Left ventricle myocardium inferior (tissue), 1 donor: ENCODE measurements at places on chromosomes 1 and 21.

GRCh38 chr1:201506092-201506491 is 831 bp downstream of the CSRP1 start:
- peak overlapping the region; percentile 82 for H3K4me3 ChIP-seq
- peak overlapping the region; percentile 93 for H3K27ac ChIP-seq
- no peaks in the 10 kb centered on the region for H3K36me3 ChIP-seq
- no peaks in the 10 kb centered on the region for H3K27me3 ChIP-seq
- H3K4me1 ChIP-seq, result peaks cover 67% of the 10 kb centered on the region
- no peak for DNase-seq

GRCh38 chr1:81437649-81438048 is 363.1 kb upstream of the ADGRL2 start:
- H3K4me1 ChIP-seq, result peaks cover 46% of the 10 kb centered on the region
- no peaks in the 10 kb centered on the region for H3K27me3 ChIP-seq
- no peaks in the 10 kb centered on the region for H3K36me3 ChIP-seq
- H3K4me3 ChIP-seq, result peak overlapping the region; percentile 14

- no peak overlapping the region for H3K4me3 ChIP-seq
- H3K27me3 ChIP-seq, result no peaks in the 10 kb centered on the region
- H3K27ac ChIP-seq, result no peak overlapping the region
Measured at GRCh38 chr1:108140177-108140576, 60.0 kb downstream of the SLC25A24 start.

GRCh38 chr1:5994713-5995621 is 2.7 kb upstream of the NPHP4 start:
- H3K36me3 ChIP-seq, result no peaks in the 10 kb centered on the region
- peak; percentile 18 for DNase-seq
- no peak overlapping the region for H3K27ac ChIP-seq
- no peaks in the 10 kb centered on the region for H3K27me3 ChIP-seq
- peaks cover 37% of the 10 kb centered on the region for H3K4me1 ChIP-seq
- no peak overlapping the region for H3K4me3 ChIP-seq

DNA sequence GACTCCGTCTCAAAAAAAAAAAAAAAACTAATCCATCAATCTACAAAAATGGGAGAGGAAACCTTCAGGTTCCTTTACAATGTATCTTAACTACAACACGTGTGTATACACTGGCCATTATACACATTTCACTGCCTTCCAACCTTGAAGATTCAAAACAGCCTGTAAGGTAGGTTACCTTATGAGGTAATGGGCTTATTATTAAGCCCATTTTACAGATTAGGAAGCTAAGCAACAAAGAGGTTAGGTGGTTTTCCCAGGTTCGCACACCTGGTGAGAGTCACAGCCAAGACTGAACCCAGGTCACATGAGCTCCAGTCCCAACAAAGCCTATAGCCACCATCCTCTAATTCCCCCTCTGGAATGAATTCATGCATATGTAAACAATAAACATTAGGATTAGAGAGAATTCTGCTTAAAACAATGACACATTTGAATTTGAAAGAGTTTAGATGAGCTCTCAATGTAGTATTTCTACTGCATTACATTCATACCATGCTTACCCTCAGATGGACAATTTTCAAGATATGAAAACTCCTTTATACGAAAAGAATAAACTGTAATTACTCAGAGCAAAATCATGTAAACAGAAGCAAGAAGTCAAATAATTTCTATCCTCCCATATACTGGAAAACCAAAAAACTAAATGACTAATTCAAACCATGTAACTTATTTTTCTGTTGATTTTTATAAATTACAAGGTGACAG is 54.8 kb downstream of the EIF4G3 start:
- no peak for DNase-seq
- H3K4me3 ChIP-seq, result no peak overlapping the region
- no peak overlapping the region for H3K27ac ChIP-seq
- no peaks in the 10 kb centered on the region for H3K27me3 ChIP-seq
- peaks cover 10% of the 10 kb centered on the region for H3K36me3 ChIP-seq
- H3K4me1 ChIP-seq, result peaks cover 10% of the 10 kb centered on the region

GRCh38 chr1:32926562-32926961 is 25.4 kb upstream of the TMEM54 start:
- no peak for DNase-seq
- H3K27me3 ChIP-seq, result peaks cover 29% of the 10 kb centered on the region
- no peaks in the 10 kb centered on the region for H3K36me3 ChIP-seq
- no peak overlapping the region for H3K4me3 ChIP-seq
- H3K27ac ChIP-seq, result no peak overlapping the region
- peaks cover 16% of the 10 kb centered on the region for H3K4me1 ChIP-seq

DNA sequence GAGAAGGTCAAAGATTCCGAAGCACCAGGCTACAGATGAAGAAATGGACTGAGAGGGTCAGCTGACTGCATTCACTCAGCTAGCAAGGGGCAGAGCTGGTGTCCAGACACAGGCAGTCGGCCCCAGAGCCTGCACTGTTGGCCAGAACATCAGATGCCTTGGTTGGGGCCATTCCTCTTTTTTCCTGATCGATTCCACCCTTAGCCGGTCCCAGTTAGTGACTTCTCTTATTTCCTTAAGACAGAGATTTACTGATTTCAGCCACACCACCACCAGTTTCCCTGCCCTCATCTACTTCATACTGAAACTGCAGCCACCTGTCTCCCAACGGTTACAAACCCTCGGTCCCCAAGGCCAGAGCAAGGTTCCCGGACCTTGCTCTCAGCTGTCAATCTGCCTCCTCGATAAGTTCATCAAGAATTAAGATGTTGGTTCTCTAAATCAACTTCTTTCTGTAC is 11.5 kb downstream of the CD58 start:
- H3K27me3 ChIP-seq, result no peaks in the 10 kb centered on the region
- peaks cover 65% of the 10 kb centered on the region for H3K4me1 ChIP-seq
- DNase-seq, result no peak
- H3K36me3 ChIP-seq, result peaks cover 16% of the 10 kb centered on the region
- no peak overlapping the region for H3K27ac ChIP-seq

DNA sequence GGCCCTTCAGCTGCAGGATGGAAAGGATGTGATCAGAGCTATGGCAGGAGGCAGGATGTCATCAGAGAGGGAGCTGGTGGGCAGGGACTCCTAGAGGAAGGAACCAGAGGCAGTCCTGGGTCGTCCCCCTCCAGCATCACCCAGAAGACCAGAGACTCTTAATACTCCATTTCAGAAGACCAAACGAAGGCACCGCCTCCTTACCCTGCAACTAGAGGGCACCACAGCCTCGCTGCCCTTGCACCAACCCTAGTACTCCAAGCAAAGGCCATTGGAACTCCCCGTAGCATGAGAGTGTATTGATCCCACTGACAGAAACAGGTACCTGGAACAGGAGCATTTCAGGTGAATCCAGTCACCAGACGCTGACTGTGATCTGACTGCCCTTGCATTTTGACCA is 598.1 kb downstream of the NPHP4 start:
- H3K27ac ChIP-seq, result no peak overlapping the region
- H3K4me1 ChIP-seq, result no peaks in the 10 kb centered on the region
- DNase-seq, result no peak

DNA sequence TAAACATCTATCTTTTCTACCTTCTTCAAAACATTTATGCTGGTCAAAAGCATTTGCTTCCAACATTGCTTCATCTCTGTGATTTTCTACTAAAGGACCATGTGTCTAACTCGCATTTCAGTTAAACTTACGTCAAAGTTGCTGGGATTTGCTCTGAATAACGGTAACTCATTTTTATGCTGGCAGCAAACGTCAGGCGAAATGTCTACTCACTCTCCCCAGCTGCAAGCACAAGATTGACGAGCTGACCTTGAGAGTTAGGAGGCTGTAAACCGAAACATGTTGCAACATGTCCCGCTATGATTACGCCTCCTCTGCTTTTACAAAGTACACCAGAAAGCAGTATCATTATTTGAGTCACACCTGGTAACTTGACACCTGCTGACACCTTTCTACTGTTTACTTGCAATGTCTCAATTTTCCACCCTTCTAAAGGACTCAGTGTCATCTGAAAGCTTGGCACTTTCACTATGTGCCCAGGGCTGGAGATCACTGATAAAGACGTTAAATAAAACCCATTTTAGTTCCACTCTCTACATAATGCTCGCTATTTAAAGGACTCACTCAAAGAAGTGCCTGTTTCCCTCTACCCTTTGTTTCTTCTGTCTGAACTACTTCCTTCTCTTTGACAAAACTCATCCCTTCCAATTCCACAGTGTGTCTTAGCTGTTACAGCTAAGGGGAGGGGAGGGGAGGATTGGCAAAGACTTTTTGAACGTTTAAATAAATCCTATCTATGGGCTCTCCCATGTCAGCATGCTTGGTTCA is 111.9 kb downstream of the PTPN14 start:
- peaks cover 47% of the 10 kb centered on the region for H3K4me1 ChIP-seq
- H3K4me3 ChIP-seq, result peak overlapping the region; percentile 35
- peak overlapping the region; percentile 49 for H3K27ac ChIP-seq
- no peaks in the 10 kb centered on the region for H3K36me3 ChIP-seq

- H3K4me3 ChIP-seq, result no peak overlapping the region
- DNase-seq, result no peak
- no peaks in the 10 kb centered on the region for H3K4me1 ChIP-seq
- H3K27ac ChIP-seq, result no peak overlapping the region
- no peaks in the 10 kb centered on the region for H3K36me3 ChIP-seq
- H3K27me3 ChIP-seq, result peaks cover 80% of the 10 kb centered on the region
Measured at GRCh38 chr1:213032651-213033050, 17.0 kb upstream of the ANGEL2 start.

DNA sequence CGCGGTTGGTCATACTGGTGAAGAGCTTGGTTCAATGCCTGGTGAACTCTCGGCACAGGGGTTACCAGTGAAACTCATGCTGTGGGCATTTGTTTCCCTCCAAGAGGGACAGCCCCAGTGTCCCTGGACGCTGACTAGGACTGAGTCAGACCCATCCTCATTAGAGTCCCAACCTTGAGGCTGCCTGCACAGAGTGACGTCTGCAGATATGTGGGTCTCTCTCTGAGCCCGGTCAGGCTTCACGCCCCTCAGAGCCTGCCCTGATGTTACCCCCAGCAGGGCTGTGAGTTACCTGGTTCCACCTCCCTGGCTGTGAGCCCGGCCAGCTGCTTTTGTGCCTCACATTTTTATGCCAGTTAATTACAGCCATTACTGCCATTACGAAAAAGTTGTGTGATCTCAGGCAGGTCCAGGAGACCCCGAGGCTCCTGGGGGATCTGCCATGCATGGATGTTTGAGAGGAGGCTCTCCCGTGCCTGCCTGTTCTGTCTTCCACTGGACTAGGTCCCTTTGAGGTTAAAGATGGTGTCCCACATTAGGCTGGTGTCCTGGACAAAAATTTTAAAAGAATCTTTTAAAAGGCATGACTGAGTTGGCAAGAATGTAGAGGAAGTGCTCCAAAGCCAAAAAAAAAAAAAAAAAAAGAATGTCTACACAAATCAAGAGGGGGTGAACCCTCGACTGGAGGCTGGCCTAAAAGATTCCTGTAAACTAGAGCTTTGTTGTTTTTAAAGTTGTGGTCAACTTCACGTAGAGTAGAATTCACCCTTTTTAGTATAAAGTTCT is 36.6 kb upstream of the PADI1 start:
- H3K27me3 ChIP-seq, result peaks cover 76% of the 10 kb centered on the region
- no peak overlapping the region for H3K27ac ChIP-seq
- H3K36me3 ChIP-seq, result no peaks in the 10 kb centered on the region
- DNase-seq, result no peak
- H3K4me3 ChIP-seq, result no peak overlapping the region
- H3K4me1 ChIP-seq, result no peaks in the 10 kb centered on the region

DNA sequence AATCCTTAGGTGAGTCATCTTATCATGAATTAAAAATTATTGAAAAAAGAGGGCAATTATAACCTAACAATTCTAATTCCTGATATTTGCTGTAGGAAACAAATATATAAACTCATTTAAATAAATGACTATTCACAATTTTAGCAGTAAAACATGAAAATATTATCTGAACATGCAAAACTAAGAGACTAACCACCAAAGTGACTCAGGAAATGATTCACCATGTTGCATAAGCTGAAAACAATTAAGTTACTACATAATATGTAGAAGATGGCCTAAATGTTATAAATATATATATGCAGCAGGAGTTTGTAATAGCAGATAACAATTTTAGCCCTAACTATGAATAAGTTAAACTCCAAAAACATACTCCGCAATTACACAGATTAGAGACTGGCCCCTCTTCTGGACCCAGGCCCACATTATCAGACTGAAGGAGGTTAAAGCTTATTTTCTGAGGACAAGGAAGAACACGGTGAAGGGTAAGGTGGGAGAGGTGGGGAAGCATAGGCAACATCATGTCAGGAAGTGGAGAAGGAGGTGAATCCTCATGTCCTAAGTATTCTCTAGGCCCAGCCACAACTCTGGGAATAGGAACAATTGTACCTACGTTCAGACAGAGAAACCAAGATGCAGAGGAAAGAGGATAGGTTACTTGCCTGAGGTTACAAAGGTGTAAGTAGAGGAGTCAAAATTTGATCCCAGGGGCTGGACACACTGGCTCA is 15.6 kb upstream of the AIM2 start:
- no peak overlapping the region for H3K27ac ChIP-seq
- no peaks in the 10 kb centered on the region for H3K4me1 ChIP-seq
- no peak for DNase-seq

DNA sequence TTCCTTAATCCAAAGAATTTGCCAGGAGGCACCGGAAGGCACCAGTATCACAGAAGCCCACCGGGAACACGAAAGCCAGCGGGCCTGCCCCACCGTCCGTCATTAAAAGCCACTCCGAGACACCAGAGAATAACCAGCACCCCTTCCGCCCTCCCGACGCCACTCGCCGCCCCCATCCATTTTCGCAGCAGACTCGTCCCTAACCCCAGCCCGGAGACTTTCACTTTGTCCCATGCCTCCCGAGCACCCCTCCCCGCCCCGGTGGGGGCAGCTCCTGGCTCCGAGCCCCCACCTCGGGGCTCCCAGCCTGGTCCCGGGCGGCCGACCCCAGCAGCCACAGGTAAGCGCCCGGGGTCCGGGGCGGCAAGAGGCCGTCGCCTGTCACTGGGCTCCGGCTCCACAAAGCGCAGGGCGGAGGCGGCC is 105.4 kb downstream of the SLC45A1 start:
- DNase-seq, result peak; percentile 47
- peaks cover 13% of the 10 kb centered on the region for H3K36me3 ChIP-seq
- H3K4me3 ChIP-seq, result peak overlapping the region; percentile 84
- no peaks in the 10 kb centered on the region for H3K27me3 ChIP-seq

DNA sequence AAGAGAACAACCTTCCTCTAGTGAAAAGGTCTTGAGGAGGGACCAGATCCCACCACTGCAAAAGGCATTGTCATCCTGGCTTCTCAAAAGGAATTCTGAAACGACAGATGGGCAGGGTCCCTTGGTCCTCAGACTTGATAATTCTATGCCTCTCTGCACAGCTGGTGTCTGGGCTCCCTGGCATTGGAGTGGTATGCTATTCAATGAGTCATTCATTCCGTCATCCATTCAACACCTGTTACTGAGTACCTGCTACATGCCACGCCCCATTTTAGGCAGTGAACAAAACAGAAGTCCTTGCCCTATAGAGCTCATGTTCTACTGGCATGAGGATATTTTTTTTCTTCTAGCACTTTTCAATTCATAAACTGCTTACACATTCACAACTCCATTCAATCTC is 45.8 kb upstream of the HMGB4 start:
- H3K27me3 ChIP-seq, result peaks cover 51% of the 10 kb centered on the region
- no peak overlapping the region for H3K4me3 ChIP-seq
- no peaks in the 10 kb centered on the region for H3K4me1 ChIP-seq
- no peak for DNase-seq
- no peak overlapping the region for H3K27ac ChIP-seq
